Glutamatergic neuron (in vitro differentiated cells): ENCODE measurements at places on chromosomes 4 and X.

DNA sequence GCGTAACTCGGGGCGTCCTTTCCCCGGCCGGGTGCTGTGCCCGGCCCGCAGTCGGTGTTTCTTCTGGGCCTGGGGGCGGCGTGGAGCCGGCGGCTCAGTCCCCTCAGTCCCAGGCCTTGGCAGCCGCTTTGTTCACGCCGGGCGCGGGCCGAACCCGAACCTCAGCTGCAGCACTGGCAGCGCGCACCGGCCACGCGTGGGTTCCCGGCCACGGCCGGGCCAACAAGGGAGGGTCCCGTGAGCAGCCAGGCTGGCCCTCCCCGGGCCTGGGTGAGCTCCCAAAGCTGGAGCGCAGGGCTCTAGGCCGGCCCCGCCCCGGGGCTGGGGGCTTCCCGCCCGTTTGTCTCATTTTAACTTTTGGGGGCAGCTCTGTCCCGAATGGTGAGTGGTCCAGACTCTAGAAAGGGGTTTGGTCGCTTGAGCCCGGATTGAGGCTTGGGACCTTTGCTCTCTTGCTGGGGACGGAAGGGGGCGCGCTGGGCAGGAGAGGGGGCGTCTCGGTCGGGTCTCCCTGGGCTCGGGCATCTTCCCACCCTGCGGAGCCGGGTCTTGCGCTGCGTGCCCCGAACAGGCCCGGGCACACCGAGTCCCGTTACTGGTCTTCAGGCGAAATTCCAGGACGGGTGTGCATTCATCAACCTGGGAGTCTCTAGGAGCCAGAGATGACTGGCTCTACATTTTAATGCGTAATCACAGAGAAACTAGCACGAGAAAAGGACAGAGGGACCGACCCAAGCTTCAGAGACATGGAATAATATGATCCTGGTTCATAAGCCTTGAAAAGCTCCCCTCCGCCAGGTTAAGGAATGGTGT lies 177.1 kb downstream of the CBR4 start:
- peak; percentile 77 for DNase-seq
- H3K4me3 ChIP-seq = peak overlapping the region; percentile 98
- H3K27ac ChIP-seq = peak overlapping the region; percentile 99
- H3K36me3 ChIP-seq = peaks cover 5% of the 10 kb centered on the region

DNA sequence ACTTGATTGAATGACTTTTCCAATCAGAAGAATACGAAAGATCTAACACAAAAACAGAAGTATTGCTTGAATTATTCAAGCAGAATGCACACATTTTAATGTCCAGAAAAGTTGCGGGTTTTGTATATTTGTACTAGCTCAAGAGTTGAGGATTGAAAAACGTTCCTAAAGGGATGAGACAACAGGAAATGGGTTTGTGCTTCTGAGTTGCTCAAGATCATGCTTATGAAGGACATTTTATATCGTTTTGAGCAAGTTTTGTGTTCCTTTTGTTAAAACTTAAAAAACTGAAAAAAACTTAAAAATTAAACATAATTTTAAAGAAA lies 353 bp upstream of the SMIM10 start:
- no peak for DNase-seq
- no peaks in the 10 kb centered on the region for H3K36me3 ChIP-seq
- peak overlapping the region; percentile 61 for H3K4me3 ChIP-seq
- no peak overlapping the region for H3K27ac ChIP-seq
- peaks cover 3% of the 10 kb centered on the region for H3K4me1 ChIP-seq

- no peaks in the 10 kb centered on the region for H3K36me3 ChIP-seq
- H3K4me1 ChIP-seq = no peaks in the 10 kb centered on the region
- DNase-seq = no peak
- H3K27me3 ChIP-seq = no peaks in the 10 kb centered on the region
- no peak overlapping the region for H3K4me3 ChIP-seq
Observed at GRCh38 chr4:40388239-40388638, 53.1 kb downstream of the CHRNA9 start.

- peaks cover 4% of the 10 kb centered on the region for H3K27me3 ChIP-seq
- peaks cover 14% of the 10 kb centered on the region for H3K4me1 ChIP-seq
- H3K36me3 ChIP-seq = peaks cover 5% of the 10 kb centered on the region
- DNase-seq = no peak
- no peak overlapping the region for H3K27ac ChIP-seq
Observed at GRCh38 chr4:182861346-182861745, 55.8 kb downstream of the DCTD start.

GRCh38 chr4:112736718-112737135 lies 99.8 kb downstream of the LARP7 start:
- H3K4me3 ChIP-seq = no peak overlapping the region
- H3K27ac ChIP-seq = no peak overlapping the region
- no peak for DNase-seq
- H3K27me3 ChIP-seq = peaks cover 3% of the 10 kb centered on the region
- H3K4me1 ChIP-seq = no peaks in the 10 kb centered on the region

GRCh38 chr4:165540206-165540830 lies 161.5 kb downstream of the CPE start:
- H3K36me3 ChIP-seq = no peaks in the 10 kb centered on the region
- DNase-seq = no peak
- H3K4me1 ChIP-seq = peaks cover 7% of the 10 kb centered on the region
